Fibroblast of skin of abdomen (primary cell): ENCODE measurements at places on chromosomes 6 and 20.

GRCh38 chr6:11960909-11961779, 51.0 kb upstream of the HIVEP1 start:
- DNase-seq, result no peak

DNA sequence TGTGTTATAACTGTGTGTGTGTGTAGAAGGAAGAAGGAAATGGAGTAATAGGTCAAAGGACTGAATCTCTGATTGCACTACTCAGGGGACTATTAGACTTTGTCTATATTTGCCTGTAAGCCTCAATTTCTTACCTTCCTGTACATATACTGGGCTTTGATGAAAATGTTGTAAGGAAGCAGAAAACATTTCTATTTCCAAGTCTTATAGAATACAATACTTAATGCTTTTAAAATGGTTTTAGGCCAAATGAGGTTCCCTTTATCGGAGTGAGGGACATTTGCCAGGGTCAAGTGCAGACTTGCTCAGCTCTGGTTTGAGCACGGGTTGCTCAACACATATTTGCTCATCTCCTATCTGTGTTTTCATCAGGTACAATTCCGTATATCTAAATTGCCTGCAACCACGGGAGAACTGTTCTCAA, 28.3 kb downstream of the MEP1A start:
- no peak for DNase-seq

DNA sequence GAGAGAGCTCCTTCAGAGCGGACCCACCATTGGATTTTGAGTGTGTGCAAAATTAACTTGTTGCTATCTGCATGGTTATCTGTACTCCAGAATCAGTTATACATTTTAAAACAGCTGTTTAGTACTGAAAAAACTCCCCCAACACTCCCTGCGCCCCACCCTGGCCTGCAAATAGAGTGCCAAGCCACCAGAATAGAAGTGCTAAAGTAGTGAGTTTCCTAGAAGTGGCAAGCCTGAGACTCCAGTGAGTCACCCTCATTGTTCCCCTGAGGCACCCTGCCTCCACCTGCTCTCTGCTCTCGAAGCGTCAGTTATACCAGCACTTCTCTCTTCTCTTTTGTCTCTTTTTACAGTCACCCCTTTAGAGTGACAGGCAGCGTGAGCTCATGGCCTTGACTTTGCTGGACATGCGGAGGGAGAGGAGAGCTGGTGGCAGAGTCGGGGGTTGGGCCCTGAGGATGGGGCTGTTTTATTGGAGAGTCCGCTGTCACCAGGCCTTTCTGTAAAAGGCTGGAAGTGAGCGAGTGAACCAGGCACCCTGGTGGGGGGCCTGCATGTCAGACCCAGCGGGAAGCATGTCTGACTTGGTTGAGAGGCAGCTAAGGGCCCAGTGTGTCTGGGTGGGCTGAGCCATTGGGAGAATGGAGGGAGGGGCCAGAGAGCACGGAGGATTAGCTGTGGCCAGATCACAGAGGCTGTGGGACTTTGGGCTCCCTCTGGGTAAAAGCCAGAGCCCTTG, 10.4 kb downstream of the IGF2R start:
- no peak for DNase-seq

- peak; percentile 14 for DNase-seq
These were observed 469.0 kb downstream of the CDC5L start for GRCh38 chr6:44856479-44856878.

- DNase-seq, result no peak
These were observed 6.0 kb upstream of the PRDM1 start for GRCh38 chr6:106079961-106080762.

GRCh38 chr6:15945593-15946159, 183.2 kb upstream of the MYLIP start:
- DNase-seq, result peak; percentile 65

DNA sequence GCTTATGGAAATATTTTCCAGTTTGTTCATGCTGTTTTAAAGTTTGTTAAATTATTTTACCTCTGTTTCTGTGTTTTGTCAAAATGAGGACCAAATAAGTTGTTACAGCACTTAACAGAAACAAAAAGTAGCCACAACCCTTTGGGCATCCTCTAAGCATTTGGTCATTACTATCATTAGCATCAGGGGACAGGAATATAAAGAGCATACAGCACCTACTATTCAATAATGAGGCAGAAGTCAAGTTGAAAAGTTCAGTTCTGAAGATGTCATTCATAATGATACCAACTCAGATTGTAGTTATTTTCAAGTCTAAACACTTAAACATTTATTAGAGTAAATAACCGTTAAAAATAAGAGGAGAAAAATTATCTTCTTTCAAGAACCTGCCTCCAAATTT, 862.3 kb upstream of the FLRT3 start:
- no peak for DNase-seq

- no peak for DNase-seq
These were observed 177.1 kb upstream of the MAN1A1 start for GRCh38 chr6:119526561-119527230.

DNA sequence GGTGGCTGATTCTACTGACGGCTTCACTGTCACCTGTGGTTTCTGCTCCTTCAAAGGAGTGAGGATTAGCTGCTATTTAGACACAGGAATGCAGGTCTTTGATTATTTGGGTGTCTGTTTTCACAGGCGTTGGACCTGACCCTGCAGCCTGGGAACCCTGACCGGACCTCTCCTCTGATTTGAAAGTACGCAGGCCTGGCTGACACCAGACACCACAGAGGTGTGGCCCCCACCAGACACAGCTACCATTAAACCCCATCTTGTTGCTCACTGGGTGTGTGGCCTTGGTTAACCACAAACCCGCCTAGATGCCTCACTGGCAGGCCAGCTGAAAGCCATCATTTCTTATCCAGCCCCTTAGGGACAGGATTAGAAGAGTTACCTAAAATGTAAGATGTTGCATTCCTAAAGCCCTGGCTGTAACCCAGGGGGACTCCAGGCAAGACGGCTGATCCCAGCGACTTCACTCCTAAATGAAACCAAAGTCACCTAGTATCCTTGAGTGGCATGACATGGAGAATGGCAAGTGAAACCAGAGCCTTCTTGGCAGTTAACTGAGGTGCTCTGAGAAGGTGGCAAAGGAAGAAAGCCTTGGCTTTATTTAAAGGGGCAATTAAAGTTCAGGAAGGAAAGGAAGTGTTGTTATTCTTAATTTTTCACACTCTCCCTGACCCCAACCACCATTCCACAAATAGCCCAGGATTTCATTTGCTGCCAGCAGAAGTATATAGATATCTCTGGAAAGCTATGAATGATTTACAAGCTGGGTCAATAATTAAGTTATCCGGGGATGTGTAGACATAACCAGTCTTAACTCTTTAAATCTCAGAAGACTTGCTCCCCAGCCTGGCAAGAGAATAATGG, 169.9 kb downstream of the QRSL1 start:
- peak; percentile 71 for DNase-seq

DNA sequence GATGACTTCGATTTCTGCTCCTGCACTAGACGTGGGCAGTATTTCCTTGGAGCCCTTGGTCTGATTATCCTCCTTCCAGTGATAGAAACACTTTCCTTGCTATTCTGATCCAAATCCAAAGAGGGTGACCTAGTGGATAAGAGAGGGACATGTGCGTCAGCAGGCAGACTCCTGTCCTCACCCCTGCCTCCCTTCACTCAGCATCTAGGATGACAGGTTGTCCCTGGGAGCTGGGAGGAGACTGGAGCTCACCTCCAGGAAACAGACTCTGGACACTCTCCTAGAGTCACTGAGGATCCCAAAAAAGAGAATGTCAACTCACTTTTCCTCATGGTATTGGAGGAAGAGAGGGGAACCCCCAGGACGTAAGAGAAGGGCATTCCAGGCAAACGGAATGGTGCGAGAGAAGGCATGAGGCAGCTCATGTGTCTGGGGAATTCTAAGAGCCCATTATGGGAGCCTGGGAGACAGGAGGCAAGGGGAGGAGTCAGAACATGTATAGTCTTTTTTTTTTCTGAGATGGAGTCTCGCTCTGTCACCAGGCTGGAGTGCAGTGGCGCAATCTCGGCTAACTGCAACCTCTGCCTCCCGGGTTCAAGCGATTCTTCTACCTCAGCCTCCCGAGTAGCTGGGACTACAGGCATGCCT, 2.2 kb downstream of the C20orf173 start:
- DNase-seq, result no peak

DNA sequence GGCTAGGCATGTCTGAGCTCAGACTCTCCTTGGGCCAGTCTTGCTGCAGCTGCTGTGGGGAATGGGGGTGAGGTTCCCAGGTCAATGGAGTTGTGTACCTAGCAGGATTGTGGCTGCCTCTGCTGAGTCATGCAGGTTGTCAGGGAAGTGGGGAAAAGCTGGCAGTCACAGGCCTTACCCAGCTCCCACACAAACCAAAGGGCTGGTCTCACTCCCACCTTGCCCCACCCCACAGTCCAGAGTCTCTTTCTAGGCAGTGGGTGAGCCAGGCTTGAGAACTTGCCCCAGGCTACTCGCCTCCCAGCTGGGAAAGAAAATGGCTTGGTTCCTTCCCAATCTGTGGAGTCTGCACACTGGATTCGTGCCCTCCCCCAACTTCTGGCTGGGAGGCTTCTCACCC, 65.7 kb downstream of the SCP2D1 start:
- DNase-seq, result no peak

DNA sequence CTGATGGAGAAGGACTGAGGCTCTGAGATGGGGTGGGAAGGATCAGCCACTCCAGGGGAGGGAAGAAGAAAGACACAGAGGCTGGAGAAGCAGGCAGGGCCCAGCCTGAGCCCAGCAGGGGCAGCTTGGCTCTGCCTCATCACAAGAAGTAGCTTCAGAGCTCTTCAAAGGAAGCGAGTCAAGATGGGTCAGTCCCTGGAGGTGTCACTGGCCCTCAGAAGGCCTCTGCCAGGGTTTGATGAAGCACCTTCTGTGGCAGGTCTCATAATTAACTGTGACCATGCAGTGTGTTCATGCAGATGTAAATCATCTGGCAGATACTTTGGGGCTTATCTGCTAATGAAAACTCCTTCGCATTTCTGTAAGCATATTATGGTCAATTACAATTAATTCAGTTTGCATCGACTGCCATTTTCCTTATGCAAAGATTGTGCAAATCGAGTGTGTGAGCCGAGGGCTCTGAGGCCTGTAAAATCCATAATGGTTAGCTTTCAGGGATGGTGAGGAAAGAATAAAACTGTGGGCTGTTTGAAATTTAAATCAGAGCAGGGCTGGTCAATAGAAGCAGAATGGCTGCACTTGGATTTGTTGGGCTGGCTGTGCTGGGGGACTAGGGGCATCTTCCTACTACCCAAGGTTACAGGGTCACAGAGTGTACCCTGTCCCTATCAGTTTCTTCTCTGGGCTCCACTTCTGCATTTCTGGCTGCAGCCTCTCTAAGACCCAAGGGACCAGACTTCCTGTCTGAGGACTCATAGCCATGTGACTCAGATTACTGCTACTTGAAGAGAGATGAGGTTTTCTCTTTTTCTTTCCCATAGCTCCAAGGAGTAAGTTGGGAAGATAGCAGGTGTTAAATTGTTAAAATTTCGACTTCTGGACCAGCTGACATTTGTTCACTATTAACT, 376.6 kb downstream of the DHX35 start:
- DNase-seq, result peak; percentile 22

DNA sequence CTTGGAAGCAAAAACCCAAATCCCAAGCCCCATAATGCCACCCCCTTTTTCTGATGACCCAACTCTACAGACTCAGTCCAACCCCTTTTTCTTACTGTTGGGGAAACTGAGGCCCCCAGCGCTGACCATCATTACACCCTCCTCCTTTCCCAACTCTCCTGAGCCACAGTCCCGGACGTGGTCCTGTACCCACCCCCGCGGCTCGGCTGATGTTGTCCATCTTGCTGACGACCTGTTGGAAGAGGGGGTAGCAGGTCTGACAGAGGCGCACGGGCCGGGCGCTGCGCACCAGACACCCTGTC, 533 bp downstream of the OSTM1 start:
- DNase-seq, result no peak
